ENCODE measurements at places on chromosomes 13 and 19.

DNA sequence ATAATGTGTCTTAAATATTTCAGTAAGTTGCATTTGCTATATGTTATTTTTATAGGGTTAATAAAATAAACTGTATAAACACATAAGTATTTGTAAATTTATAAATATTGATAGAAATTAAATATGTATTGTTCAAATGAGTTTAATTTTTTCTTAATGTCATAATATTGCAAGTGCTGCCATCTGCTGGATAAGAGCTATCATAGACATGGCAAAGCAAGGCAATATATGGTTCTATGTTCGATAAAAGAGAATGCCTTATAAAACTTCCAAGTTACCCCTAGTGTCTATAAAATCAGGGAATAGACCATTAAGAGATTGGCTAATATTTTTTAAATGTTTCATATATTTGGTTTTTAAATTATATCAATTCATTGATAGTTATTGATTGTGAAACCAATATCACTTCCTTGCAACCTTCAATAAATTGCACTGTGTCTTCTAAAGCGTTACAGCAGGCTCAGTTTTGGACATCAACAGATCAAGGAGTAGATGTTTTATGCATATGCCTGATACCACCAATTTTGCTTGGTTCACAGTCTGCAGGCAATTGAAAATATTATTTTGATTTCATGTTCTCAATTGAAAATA lies 29.0 kb upstream of the SLITRK6 start:
- DNase-seq = no peak

GRCh38 chr19:33094436-33095067 lies 13.6 kb downstream of the GPATCH1 start:
- DNase-seq = no peak

GRCh38 chr13:50235604-50236342 lies 220.5 kb downstream of the KCNRG start:
- no peak for DNase-seq

DNA sequence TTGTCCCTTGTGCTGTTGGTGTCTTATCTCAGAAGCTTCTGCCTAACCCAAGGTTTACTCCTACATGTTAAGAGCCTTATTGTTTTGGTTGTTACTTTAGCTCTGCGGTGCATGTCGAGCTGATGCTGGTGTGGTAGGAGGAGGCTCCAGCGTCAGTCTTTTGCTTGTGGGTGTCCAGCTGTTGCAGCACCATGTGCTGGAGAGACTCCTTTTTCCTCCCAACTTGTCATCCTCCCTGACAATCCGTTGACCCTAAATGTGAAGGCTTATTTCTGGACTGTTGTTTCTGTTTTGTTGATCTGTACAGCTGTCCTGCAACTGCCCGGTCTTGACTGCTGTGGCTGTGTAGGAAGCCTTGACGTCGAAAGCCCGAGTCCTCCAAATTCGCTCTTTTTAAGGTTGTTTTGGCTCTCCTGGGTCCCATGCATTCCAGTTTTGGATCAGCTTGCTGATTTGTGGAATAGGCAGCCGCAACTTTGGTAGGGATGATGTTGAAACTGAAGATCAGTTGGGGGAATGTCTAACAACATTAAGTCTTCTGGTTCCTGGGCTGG lies 15.3 kb downstream of the NAXD start:
- no peak for DNase-seq

DNA sequence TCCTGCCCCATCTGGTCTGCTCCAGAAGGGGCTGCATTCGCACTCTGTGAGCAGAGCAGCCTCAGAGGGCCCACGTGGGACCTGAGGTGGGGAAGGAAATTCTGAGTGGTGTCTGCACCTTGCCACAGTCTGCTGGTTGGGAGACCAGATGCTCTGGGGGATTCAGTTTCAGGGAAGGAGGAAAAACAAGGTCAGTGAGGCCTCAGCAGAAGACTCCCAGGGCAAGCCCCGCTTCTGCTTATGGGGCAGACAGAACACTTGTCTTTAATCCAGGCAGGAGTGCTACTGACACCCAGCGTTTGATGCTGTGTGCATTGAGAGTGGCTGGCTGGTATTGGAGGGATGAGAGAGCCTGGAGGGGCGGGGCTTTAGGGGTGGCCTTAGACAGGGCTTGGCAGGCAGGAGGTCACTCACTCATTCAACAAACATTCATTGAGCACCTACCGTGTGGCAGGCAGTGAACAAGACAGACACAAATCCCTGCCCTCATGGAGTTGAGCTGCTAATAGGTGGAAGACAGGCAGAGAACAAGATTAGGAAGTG lies 4.9 kb upstream of the CLEC17A start:
- no peak for DNase-seq

DNA sequence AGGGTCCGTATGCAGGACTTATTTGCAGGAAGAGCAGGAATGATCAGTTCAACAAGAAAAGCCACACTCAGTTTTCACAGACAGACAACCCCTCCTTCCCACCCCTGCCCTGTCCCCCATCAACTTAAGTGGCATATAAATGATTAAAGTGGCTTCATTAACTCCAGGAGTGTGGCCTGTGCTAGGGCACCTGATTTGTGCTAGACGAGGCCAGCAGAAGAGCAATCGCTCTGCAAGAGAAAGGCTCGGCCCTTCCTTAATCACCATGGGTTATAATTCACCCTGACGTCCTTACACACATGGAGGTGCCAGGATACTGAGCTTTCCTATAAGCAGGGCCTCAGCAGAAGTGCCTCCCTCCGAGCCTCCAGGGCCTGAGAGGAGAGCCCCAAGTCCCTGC lies 14.6 kb downstream of the C19orf12 start:
- DNase-seq = no peak

DNA sequence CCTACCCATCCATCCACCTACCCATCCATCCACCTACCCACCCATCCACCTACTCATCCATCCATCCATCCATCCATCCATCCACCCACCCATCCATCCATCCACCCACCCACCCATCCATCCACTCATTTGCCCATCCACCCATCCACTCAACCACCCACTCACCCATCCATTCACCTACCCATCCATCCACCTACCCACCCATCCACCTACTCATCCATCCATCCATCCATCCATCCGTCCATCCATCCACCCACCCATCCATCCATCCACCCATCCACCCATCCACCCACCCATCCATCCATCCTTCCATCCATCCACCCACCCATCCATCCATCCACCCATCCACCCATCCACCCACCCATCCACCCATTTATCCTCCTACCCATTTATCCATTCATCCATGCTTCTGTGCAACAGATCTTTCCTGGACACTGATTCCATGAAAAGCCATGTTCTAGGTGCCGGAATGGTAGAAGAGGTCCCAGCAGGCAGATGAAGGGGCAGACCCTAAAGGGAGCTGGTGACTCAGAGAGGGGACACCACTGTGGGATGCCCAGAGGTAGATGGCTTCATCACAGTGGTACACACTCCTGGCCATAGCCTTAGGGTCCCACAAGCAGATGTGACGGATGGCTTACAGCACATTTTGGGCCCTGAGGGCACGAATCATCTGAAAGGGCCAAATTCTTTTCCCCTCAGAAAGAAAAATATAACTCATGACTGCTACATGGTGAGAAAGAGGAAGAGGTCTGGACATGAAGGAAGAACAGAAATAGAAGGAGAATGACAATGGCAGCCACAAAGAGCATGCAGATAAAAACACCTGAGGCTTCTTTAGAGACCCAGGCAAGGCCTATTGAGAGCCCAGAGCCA lies 76.0 kb downstream of the KCTD15 start:
- DNase-seq = no peak
